ENCODE measurements at places on chromosomes 3 and 15.

- DNase-seq, result peak; percentile 8
Measured at GRCh38 chr3:62622553-62623174, 249.3 kb upstream of the FEZF2 start.

DNA sequence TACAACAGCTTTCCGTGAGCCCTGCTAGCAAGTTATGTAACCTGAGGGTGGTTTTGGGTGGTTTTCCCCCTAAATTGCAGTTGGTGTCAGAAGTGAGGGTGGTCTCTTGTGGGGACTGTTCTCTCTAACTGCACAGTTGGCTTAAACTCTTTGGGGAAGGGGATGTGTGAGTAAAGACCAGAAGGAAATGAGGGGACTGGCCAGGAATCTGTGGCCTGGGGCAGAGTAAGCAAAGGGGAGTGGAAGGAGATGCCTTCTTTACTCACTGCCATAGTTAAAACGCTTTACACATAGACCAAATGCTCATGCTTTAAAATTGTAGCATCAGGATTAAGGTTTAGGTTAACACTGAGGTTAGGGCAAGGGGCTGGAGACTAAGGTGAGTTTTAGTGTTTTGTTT, 21.2 kb upstream of the XIRP1 start:
- DNase-seq, result no peak

DNA sequence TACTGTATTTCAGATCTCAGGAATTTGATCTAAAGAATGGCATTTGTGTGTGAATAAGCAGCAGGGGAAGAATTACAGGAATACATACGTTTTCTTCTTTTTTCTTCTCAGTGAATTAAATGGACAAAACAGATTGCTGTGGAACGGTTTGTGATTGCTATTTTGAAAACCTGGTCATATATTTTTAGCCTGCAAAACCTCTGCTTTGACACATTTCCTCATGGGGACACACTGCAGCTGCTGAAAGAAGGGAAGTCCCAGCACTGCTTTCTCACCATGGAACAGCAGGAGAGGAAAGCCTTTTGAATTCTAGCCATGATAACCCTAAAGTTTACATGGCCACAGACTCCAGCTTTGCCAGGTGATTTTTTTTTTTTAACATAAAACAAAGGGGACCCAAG, 315.0 kb downstream of the OXSM start:
- DNase-seq, result no peak

DNA sequence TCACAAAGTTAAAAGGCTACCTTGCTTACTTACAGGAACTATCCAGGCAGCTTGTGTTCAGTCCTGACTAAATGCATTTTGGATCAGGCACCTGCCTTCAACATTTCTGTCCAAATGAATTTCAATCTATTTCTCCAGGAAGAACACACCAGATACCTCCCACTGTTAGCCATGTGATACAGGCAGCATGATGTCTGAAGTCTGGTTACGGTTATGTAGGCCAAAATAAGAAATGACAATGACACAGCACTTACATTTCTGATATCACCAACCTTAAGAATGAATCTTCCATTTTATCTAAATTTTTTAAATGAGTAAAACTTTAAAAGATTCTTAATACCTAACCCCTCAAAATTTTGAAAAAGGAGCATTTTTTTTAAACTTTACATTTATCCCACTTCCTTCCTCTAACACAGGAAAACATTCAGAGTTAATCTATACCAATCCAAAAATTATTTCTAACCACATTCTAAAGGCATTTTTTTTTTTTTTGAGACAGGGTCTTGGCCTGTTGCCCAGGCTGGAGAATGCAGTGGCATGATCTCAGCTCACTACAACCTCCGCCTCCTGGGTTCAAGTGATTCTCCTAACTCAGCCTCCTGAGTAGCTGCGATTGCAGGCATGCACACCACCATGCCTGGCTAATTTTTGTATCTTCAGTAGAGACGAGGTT, at the start of gene MAP4:
MAP4 (minus strand) TSS at position 116 of the 673 bp plus-strand sequence. CDS start 17,556 bp downstream, outside the sequence.
- no peak for DNase-seq

GRCh38 chr3:50100386-50100785, 11.7 kb downstream of the RBM5 start:
- no peak for DNase-seq

GRCh38 chr3:61955483-61955882, 394.1 kb downstream of the PTPRG start:
- DNase-seq, result no peak

- DNase-seq, result no peak
Measured at GRCh38 chr15:37135225-37135624, 34.9 kb upstream of the MEIS2 start.

- no peak for DNase-seq
Measured at GRCh38 chr3:67558426-67558825, 96.0 kb downstream of the SUCLG2 start.

GRCh38 chr3:182562274-182562673, 231.0 kb upstream of the ATP11B start:
- DNase-seq, result no peak

GRCh38 chr15:75578948-75579920, at the start of gene PTPN9:
Gene PTPN9, minus strand, starts transcription at chr15:75579315. Its CDS starts 539 bp downstream, at chr15:75578776.
- peak; percentile 66 for DNase-seq

DNA sequence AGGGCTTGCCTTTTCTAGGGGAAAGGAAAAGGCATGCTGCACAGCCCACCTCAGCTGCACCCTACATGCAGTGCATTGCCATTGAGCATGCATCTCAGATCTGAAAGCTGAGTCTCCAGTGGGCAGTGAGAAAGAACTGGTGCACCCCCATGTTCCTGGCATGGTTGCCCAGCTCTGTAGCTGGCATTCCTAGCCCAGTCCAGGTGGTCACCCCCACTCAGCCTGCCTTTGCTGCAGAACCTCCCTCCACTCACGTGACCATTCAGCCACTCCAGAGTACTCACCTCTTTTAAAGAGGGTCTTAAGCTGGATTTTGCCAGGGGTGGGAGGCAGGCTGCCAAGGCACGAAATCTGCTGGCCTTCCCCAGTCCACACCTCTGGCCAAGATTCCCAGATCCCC, 208.6 kb upstream of the TOPAZ1 start:
- DNase-seq, result no peak

DNA sequence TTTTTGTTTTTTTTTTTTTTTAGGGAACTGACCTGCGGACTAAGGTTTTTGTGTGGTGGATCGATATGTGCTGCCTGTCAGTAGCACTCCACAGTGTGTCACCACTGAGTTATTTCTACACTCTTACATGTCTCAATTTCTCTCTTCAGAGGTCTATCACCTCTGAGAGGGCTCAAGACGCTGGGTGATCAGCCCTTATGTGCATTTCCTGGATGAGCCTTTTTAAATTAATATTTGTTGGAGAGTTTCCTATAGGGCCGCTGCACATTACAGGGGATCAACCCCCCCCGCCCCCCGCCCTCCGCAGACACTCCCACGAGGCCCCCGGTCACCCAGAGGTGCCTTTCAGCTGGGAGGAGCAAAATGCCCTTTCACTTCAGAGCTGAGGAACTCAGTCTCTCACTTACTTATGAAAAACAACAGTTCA, 34.5 kb upstream of the AP4E1 start:
- DNase-seq, result no peak

- DNase-seq, result no peak
Measured at GRCh38 chr3:161332792-161333191, 38.5 kb downstream of the SPTSSB start.

DNA sequence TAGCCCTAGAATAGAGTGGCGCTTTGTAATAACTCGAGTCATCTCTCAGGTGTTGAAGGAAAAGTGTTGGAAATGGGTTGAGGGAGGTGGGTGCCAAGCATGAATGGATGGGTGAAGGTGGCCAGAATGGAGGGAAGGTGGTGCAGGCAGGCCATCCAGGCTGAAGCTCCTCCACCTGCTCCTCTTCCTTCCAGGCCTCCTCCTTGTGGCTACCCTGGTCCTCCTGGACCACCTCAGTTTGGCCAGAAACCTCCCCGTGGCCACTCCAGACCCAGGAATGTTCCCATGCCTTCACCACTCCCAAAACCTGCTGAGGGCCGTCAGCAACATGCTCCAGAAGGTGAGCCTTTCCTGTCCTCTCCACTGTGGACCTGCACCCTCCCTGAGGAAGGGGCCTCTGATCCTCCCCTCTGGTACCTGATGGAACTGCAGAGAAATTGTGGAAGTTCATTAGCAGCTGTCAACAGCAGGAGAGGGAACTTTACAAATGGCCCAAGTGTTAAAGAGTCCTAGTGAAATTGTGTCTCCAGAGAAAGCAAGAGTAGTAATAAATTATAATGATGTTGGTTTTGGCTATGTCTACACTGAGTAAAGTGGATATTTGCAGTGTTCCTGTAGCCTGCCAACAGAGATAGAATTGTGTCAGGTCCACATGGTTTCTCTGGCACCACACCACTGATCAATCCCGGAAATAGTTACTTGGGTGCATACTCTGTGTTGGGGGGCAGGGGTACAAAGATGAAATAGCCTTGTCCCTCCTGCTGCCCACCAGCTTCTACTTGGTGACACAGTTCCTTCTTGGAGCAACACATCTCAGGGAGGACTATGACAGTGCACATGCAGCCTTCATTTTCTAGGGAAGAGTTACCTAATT, 1.6 kb downstream of the IL12A start:
- DNase-seq, result no peak

DNA sequence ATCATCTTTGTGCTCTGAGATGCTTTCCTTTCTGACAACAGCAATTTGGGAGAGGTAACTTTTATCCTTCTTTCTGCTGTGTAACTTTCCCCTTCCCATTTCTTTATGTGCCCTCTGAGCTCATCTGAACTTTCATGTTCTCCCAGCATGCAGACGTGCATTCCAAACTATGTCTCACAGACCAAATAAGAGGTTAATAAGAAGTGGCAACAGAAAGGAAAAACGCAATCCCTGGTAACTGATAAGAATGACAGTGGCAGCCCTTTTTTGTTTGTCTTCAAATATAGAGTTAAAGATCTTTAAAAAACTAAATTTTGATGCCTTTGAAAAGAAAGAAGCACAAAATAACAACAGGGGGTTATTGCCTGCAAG, 533.4 kb downstream of the FOXP1 start:
- DNase-seq, result no peak

DNA sequence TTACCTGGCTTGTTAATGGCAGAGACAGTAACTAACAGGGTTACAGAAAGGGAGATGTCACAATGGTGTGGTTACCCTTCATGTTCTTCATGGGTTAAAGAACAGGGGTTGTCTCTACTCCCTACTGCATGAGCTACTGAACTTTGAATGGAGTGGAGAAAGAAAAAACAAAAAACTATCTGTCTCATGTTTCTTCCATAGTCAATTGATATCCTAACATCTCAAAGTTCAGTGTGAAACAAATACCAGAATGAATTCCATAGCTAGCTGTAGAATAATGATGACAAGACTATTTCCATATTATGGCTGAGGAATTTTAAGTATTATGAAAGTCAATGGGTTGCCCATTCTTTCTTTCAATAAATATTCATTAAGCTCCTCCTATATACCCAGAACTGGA, 161.3 kb upstream of the LPP start:
- no peak for DNase-seq

DNA sequence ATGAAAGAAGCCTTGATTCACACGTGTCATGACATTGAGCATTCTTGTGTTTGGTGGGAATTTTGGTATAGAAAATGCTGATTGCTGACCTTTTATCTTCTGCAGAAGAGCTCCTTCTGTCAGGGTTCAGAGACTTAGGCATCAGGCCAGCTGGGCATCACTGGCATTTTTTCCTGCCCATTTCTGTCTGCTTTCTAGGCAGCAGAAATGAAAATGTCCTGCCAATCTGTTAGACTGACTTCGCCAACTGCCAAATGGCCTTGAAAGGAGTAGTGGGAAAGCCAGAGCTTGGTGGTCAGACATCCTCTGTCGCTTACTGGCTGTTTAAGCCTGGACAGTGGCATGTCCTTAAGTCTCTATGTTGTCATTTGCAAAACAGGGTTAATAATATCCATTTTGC, 57.4 kb downstream of the EEFSEC start:
- DNase-seq, result no peak

GRCh38 chr3:184129012-184129411, 6.1 kb upstream of the EIF2B5 start:
- DNase-seq, result peak; percentile 10

- DNase-seq, result no peak
Measured at GRCh38 chr15:81071120-81071519, 63.0 kb upstream of the CFAP161 start.

Measured in CD4-positive, alpha-beta T cell treated with Interleukin-1 beta for 1 hour (primary cell).